GF-D8 (cell line): ENCODE measurements at places on chromosomes 16 and 17.

- DNase-seq = no peak
These were observed 2.1 kb downstream of the PSMB10 start for GRCh38 chr16:67934306-67935100.

DNA sequence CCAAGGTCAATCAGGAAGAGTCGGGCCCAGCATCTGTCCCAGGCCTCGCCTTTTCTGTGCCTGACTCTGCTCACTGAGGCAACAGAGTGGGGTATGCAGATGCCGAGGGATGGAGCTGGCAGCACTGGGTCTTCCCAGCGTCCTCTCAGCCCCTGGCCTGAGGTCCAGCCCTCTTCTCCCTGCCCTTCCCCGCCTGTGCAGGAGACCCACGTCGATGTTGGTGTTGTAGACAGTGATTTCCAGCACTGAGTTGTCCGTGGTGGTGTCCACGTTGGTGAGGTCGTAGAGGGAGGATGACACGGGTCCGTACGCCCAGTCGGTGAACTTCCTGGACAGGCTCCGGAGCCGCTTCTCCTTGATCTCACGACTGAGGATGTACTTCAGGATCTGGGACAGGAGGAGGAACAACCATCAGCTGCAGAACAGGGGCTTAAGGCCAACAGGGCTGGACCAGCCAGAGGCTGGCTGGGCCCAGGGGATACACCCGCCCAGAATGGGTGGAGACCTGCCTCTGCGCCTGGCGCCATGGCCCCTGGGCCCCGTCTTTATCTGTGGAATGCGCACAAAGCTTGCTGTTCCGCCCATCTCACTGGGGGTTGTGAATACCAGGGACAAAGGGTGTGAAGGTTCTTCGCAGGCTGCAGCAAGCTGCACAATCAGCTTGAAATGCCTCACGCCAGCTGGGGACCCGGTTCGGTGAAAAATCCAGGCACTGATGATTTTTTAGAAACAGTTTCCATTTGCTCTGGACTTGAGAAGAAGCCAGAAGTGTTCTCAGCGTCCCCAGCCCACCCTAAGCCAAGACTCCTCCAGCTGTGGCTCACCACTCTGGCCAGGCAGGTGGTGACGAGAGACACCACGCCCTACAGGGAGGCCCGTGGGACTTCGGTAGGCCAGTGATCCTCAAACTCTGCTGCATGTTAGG is 27.5 kb downstream of the TRPV3 start:
- DNase-seq = no peak

DNA sequence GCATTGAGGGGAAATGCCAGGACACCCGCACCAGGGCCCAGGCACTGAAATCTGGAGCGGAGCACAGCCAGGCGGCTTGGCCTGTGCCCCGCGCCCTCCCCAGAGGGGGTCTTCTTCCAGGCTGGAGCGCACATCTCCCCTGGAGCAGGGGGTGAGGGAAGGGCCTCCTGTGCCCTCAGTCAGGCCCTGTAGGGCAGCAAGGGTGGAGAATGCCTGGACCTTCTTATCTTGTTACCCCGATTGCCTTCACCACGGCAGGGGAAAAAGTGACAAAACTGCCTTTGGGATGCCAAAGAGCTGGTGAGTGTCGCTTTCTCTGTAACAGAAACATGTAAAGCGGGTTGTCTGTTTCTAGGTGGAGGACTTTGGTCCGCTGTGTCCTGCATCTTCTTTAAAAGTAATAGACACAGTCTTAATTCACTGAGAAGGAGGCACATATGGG is 48.3 kb upstream of the BAHCC1 start:
- DNase-seq = no peak

DNA sequence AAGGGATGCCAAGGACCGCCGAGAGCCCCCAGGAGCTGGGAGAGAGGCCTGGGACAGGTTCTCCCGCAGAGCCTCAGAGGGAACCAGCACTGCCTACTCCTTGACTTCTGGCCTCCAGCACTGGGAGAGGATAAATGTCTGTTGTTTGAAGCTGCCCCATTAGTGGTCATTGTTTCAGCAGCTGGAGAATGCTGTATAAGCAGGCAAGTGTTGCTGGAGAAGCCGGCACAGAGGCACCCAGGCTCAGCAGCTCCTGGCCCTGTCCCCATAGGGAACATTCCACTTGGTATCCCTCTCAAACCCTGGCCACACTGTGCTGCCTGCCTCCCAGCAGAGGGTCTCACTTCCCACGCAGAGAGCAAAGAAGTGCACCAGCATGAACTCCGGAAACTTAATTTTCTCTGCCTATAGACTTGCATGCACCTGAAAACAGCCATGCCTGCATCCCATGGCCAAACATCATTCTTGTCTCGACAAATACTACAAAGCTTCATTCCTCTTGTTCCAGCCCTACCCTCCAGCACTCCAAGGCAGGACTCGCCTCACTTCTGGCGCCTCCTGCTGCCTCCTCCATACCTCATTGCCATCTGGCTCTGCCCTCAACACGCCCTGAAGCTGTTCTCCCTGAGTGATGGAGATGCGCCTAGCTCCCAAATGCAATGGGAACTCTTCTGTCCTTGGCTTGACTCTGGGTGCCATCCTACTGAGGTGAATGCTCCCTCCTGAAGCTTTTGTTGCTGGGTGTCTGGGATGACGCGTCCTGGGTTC is 88.1 kb downstream of the DNAH17 start:
- no peak for DNase-seq

DNA sequence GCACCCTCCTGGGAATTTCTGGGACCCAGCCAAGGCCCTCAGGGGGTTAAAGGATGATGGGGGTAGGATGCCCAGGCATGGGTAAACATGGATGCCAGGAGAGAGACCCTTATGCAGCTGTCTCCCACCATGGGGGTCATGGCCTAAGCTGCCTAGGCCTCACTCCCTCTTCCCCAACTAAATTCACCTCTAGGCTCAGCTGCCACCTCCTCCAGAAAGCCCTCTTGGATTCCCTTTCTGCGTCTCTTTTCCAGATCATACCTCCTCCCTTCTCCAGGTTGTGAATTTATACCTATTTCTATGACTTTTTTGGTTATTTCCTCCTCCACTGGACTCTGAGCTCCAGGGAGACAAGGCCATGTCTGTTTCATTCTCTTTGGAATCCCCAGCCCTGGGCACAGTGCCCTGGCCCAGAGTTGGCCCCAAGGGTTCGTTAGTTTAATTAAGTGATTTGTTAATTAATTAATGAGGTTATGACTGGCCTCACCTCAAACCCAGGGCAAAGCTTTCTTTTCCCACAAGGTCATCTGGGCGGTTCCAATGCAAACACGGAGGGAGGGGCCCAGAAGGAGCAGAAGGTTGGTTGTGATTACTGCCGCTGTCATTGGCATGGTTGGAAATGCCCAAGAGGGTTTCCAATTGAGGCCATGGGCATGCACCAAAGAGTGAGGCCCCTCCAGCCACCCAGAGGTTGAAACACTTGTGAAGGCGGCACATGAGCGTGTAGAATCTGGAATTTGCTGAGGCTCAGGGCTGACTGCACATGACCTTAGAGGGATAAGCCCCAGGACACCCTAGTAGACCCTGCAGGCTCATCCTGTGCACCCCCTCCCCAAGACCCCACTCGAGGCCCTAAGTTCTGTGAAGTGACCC is 6.9 kb upstream of the KRT17 start:
- no peak for DNase-seq

DNA sequence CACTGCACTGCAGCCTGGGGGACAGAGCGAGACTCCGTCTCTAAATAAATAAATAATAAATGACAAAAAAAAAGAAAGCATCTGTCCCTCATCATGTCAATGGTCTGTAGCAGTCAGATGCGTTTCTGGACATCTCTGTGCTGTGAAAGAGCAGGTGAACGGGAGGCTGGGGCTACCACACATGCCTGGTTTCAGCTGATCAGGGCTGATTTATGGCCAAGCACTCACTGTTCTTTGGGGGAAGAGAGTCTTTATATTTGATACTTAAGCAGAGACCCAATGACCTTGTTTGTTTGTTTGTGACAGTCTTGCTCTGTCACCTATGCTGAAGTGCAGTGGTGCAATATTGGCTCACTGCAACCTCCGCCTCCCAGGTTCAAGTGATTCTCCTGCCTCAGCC is 17.5 kb downstream of the KIAA0513 start:
- DNase-seq = no peak

DNA sequence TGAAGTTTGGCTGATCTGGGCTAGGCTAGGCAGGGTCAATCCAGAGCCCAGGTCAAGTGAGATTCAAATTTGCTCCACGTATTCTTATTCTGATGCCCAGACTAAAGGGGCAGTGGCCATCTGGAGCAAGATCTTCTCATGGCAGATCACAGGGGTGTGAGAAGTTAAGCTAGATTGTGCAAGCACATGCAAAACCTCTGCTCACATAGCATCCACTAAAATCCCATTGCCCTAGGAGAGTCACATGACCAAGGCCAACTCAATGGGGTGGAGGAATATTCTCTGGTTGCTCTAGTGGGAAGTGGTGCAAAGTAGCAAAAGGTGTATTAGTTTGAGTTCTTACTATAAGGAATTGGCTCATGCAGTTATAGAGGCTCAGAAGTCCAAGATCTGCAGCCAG is 318.4 kb upstream of the ASIC2 start:
- DNase-seq = no peak

- DNase-seq = no peak
These were observed 469 bp downstream of the AMZ2 start for GRCh38 chr17:68248199-68248825.

DNA sequence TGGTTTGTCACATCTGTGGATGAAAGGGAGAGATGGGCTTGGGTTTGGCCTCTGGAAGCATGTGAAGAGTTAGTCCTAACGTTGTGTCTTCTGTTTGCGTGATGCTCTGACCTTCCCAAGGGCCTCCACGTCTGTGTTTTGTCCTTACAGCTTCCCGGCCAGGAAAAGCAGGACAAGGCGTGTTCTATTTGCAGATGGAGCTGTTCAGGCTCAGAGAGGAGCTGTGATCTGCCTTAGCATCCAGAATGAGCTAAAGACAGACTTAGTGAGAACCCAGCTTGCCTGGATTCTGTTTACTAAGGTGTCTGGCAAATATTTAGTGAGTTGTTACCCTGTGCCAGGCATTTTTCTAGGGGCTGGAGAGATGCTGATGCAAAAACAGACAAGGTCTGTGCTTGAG is 282.1 kb downstream of the CBLN1 start:
- no peak for DNase-seq

GRCh38 chr17:52383493-52384100 is 225.1 kb upstream of the CA10 start:
- peak; percentile 1 for DNase-seq

DNA sequence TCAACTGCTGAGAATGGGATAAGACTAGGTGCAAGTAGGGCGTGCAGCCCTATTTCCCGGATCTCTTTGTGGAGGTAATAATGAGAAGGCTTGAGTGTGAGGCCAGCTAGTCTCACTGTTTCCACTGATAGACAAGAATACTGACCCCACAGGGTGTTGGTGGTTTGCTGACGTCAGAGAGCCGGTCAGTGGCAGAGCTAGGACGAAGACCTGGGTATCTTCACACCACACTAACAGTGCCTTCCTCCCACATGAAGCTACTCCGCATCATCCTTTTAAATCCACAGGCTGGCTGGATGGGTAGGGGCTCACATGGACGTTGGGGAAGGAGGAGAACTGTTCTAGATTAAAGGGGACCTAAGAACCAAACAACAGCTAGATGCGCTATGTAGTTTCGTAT is 68.0 kb downstream of the ZFHX3 start:
- DNase-seq = no peak

- DNase-seq = peak; percentile 43
These were observed 23.6 kb downstream of the SEZ6 start for GRCh38 chr17:28982131-28982793.

- DNase-seq = no peak
These were observed 118.5 kb upstream of the ZNF267 start for GRCh38 chr16:31754998-31755615.

DNA sequence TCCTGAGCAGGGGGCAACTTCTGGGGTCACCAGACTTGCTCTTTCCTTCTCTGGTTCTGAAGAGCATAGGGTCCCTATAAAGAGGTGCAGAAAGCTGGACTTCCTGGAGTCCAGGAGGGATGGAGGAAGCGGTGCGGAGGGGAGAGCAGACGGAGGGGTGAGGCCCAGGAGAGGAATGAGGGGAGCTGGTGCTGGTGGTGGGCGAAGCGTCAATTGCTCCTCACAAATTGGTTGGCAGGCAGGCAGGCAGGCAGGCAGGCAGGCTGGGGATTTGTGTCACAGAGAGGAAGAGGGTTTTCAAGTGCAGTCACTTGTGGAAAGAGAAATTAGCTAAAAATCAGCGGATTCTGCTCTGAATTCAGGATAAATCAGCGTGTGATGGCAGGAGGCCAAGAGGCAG is 133.7 kb upstream of the CDC42EP4 start:
- DNase-seq = no peak

DNA sequence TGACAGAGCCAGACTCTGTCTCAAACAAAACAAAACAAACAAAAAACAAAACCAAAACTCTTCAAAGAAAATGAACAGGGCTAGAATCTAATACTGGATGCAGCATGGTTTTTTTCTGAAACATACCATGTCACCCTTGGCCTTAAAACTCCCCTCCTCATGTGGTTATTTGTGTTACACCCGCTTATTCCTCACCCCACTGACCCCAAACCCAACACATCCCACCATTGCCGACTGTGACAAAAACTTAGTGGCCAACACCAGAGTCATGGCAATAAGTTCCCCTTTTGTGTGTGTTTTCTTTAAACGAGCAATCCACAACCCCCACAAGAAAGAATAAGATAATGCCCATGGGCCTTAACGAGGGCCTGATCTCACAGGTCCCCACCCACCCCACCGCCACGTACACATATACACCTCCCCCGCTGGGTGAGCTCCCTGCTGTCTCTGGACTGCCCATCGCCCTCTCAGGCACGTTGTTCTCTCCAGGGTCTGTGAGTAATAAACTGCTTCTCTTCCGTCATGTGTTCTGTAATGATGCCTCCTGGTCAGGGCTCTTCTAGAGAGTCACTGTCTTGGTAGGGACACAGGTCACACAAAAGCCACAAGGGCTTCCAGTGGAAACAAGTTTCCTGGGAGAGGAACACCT is 16.8 kb upstream of the ENGASE start:
- no peak for DNase-seq

GRCh38 chr17:61669522-61669921 is 78.5 kb upstream of the NACA2 start:
- no peak for DNase-seq

- DNase-seq = no peak
These were observed 256.4 kb upstream of the IRX3 start for GRCh38 chr16:54542805-54543505.

GRCh38 chr17:78368854-78369495 is 9.1 kb upstream of the SOCS3 start:
- no peak for DNase-seq

GRCh38 chr17:76293106-76293505 is 15.0 kb downstream of the QRICH2 start:
- no peak for DNase-seq

GRCh38 chr17:9890124-9890523 is 14.9 kb downstream of the RCVRN start:
- no peak for DNase-seq

GRCh38 chr16:19434584-19434983 is 16.9 kb downstream of the TMC5 start:
- no peak for DNase-seq
